Anterior cingulate cortex (tissue), 58 donors: ENCODE measurements at places on chromosomes 11 and 22.

DNA sequence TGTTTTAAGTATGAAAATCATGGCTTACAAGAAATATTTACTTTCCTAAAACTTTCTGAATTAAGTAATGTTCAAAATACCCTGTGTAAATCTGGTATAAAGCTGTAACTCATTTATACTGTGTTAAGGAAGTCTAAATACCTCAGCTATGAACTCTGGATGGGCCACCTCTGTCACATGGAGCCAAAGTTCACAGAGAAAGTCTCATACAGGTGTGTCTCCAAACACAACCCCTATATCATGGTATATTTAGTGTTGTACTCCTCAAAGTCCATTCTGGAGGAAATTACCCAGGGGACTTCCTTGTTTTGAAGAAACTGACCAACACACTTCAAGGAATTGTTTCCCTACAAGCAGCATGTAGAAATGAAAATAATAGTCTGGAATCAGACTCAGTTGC is 909.2 kb upstream of the TENM4 start:
- DNase-seq = no peak

DNA sequence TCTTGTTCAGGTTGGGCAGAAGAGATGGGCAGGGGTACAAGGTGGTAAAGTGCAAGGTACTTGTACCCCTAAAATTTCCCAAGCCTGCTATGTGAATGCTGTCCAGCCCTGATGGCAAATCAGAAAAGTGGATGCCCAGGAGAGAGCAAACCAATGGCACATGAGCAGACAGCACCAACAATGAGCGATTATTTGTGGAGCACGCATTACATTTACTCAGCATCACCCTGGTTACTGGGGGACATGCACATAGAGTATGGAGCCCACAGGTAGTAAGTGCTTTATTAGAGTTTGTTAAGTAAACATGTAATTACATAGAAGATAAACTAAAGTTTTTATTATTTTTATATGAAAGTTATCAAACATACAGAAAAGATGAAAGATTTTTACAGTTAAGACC is 165.7 kb downstream of the NTM start:
- DNase-seq = no peak

DNA sequence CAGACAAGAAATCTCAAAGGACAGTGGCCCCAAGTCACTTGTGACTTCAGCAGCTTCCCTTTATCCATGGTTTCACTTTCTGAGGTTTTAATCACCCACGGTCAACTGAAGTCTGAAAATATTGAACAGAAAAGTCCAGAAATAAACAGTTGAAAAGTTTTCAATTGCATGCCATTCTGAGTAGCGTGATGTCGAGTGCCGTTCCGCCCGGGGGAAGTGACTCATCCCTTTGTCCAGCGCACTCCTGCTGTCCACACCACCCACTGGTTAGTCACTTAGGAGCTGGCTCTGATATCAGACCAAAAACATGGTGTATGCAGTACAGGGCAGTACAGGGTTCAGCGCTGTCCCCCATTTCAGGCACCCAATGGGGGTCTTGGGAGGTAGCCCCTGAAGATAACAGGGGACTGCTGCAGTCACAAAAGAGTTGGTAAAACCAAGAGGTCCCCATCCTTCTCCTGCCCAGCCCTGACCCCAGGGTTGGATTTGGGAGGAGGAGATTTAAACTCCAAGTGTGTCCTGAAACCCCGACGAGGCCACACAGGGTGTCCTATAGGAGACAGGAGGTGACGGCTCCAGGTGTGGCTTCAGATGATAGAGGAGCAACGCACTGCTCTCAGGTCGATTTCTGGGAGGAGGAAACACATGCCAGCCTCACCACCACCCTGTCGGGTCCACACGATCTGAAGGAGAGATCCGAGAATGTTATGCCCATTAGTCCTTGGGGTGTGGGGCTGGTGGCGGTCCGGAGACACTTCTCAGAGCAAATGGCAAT is 390.1 kb downstream of the CTTN start:
- DNase-seq = no peak

GRCh38 chr11:6505577-6506240 is 8.6 kb downstream of the DNHD1 start:
- DNase-seq = no peak

DNA sequence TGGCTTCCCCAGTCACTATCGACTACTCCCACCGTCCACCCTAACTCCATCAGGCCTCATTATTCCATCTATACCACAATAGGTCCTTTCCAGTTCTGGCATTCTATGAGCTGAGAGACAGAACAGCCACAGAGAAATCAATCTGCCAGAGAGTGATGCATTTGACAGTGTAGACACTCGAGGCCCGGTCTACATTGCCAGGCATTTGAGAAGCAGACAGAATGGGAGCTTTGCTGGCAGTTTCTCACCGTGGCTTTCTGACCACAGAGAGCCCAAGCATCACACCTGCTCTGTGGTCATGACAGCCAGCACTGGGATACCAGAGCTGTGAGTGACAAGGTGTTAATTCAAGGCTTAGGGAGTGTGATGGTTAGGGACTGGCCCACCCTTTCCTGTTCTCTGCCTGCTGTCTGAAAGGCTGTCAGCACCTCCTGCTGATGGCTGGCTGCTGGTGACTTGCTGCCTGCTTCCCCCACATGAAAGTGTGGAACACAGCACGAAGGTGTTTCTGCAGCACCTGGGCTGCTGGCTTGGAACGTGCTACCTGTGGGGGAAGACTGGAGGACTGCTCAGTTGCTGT is 137.8 kb downstream of the KIRREL3 start:
- no peak for DNase-seq
